ENCODE measurements at places on chromosomes 7 and 10. TPM values are rescaled to one million over a fixed set of nuclear protein-coding genes. Genes with fewer than 3 reads are reported as not detected.

The TEX36 gene
- total RNA-seq = not detected

The PAPOLB gene
- total RNA-seq = not detected

- H3K4me3 ChIP-seq = no peak overlapping the region
- H3K27ac ChIP-seq = no peak overlapping the region
Measured at GRCh38 chr7:29192323-29192722, 2.3 kb upstream of the CHN2 start.

DNA sequence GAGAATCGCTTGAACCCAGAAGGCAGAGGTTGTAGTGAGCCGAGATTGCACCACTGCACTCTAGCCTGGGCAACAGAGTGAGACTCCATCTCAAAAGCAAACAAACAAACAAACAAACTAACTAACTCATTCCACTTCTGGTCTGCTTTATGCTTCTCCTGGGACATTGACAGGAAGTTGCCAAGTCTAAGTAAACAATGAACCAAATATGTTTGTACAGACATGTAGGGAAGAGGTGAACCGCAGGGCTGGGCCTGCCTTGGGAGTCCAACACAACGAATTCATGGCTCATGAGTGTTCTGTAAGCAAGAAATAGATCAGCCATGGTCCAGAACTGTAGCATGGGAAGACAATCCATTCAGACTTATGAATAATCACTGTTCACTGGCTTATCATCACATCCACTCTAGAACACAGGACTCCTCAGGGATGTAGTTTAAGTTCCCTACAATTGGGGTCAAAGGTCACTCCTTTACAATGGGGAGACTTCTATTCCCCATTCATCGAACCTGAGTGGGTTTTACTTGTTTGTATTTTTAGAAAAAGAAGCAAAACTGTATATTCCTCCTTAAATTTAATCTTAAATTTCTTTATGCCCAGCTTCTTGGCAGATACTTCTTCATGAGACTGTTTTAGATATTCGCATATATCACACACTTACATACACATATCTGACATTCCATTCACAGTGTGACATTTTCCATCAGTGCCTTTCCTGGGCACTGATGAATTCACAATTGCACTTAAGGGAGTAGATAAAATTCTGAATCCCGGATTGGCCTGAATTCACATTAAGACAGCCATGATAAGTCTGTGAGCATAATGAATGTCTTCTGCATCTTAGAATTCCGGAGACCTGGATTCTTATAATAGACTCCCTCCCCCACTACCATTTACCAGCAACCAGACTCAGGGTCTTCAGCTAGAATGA lies 159.1 kb upstream of the EEPD1 start:
- no peak for DNase-seq
- no peak overlapping the region for H3K4me3 ChIP-seq
- no peak overlapping the region for H3K27ac ChIP-seq
- peaks cover 8% of the 10 kb centered on the region for H3K4me1 ChIP-seq
- H3K36me3 ChIP-seq = no peaks in the 10 kb centered on the region
- H3K27me3 ChIP-seq = no peaks in the 10 kb centered on the region

GRCh38 chr7:134042307-134042706 lies 84.8 kb upstream of the LRGUK start:
- no peaks in the 10 kb centered on the region for H3K27me3 ChIP-seq
- DNase-seq = no peak
- peaks cover 5% of the 10 kb centered on the region for H3K36me3 ChIP-seq

- DNase-seq = no peak
- H3K27ac ChIP-seq = no peak overlapping the region
- no peak overlapping the region for H3K4me3 ChIP-seq
- H3K4me1 ChIP-seq = peaks cover 21% of the 10 kb centered on the region
- peaks cover 13% of the 10 kb centered on the region for H3K36me3 ChIP-seq
Measured at GRCh38 chr7:77226357-77226839, 26.8 kb upstream of the FGL2 start.

DNA sequence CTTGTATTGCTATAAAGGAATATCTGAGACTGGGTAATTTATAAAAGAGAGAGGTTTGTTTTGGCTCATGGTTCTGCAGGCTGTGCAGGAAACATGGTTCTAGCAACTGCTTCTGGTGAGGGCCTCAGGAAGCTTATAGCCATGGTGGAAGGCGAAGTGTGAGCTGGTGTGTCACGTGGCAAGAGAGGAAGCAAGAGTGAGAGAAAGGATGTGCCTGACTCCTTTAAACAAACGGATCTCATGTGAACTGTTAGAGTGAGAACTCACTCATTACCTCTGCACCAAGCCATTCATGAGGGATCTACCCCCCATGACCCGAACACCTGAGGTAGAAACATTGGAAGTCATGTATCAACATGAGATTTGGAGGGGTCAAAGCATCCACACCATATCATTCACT lies 7.7 kb upstream of the ITPRIP start:
- H3K27me3 ChIP-seq = no peaks in the 10 kb centered on the region
- H3K4me1 ChIP-seq = peaks cover 12% of the 10 kb centered on the region
- H3K4me3 ChIP-seq = no peak overlapping the region

DNA sequence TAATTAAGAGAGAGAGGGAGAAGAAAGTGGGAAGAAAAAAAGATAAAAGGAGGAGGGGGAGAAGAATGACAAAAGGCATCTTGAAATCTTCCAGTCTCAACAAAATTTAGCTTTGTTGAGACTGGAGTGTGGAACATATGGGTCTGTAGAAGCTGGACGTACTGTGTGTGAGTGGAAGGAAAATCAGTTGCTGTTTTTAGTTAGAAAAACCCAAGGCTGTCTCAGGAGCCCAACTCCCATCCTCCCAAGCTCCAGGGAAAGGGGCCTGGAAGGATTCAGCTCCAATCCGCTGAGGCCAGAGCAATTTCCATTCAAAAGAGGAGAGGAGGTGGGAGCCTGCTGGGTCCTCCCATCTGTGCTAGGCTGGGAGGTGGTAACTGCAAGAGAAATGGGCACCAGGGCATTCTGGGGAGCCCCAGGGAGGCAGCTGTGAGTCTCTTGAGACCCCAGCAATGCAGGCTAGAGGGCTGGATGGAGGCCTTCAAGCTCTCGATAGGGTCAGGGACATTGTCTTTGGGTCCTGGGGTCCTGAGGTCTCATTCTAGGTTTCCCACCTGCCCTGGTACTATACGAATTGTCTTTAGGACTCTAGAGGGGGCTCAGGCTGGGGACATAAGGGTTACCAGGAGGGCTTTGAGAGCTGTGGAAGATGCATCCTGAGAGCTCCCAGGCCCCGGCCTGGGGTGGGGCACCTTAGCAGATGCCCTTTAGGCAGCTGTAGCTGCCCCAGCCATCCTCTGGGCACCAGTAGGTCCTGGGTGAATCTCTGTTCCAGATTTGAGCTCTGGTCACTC lies 21.4 kb downstream of the ADCYAP1R1 start:
- H3K27ac ChIP-seq = no peak overlapping the region
- DNase-seq = no peak
- H3K36me3 ChIP-seq = no peaks in the 10 kb centered on the region
- H3K4me3 ChIP-seq = no peak overlapping the region
- no peaks in the 10 kb centered on the region for H3K4me1 ChIP-seq

DNA sequence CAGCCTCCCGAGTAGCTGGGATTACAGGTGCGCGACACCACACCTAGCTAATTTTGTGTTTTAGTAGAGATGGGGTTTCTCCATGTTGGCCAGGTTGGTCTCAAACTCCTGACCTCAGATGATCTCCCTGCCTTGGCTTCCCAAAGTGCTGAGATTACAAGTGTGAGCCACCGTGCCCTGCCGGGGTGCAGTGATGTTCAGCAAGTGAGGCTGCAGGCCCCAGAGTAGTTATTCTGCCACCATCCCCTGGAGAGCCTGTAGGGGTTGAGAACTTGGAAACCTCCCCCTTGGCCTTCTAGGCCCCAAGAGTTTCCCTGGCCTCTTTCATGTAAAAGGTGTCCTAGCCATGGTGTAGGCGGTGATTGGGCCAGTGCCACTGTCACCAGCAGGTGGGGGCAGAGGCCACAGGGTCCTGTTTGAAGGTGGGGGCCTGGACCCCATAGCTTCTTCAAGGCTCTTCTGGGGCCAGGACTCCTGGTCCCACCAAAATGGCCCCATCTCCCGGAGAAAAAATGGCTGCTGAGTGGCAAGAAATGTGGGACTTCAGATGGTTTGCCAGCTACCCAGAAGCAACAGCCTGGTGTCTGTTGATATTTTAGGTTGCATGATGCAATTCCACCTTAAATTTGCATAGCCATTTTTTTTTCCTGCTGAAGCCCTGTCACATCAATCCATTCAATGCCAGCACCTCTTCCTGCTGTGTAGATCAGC lies 25.5 kb upstream of the INMT start:
- no peaks in the 10 kb centered on the region for H3K36me3 ChIP-seq
- peak; percentile 56 for DNase-seq
- H3K27ac ChIP-seq = peak overlapping the region; percentile 93
- H3K27me3 ChIP-seq = no peaks in the 10 kb centered on the region
- peaks cover 50% of the 10 kb centered on the region for H3K4me1 ChIP-seq

DNA sequence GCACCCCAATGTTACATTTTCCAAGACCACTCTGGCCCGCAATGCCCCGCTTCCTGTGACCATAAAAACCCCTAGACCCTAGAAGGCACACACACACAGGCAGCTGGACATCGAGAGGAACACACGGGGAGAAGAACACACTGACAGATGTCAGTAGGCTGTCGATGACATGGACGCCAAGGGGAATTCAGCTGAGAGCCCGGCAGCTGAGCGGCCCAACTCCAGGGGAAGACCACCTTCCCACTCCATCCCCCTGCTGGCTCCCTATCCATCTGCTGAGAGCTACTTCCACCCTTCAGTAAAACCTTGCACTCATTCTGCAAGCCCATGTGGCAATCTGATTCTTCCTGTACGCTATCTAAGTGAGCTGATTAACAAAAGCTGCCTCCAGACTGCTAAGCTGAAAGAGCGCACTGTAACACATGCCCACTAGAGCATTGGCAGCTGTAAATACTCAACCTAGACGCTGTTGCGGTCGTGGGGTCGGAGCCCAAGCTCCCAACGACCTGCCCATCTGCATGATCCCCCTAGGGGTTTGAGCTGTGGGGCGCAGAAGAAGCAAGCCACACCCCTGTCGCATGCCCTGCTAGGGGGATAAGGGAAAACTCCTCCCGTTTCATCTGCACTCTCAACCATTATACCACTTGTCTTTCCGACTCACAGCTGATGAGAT lies 843.6 kb upstream of the POT1 start:
- H3K27ac ChIP-seq = no peak overlapping the region
- H3K4me3 ChIP-seq = no peak overlapping the region
- H3K4me1 ChIP-seq = no peaks in the 10 kb centered on the region
- no peaks in the 10 kb centered on the region for H3K36me3 ChIP-seq
- H3K27me3 ChIP-seq = no peaks in the 10 kb centered on the region

DNA sequence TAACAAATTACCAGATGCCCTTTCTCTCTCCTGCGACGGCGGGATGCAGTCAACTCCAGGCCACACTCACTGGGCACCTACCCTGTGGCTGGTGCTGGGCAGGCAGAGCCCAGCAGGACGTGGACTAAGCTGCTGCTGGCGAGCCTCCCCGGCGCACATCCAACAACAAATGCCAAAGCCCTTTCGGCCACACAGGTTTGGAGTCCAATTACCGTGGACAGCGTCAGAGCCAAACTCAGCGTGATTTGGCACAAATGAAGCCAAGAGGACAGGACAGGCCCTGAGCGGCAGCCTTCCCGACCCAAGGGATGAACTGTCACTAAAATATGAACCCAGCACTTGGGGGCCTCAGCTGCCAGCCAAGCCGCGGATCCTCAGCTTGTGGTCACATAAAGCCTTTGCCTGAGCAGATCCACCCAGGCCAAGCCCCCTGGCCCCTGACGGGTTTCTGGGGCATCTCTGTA lies 28.4 kb downstream of the DAGLB start:
- H3K27ac ChIP-seq = no peak overlapping the region
- no peak for DNase-seq
- no peaks in the 10 kb centered on the region for H3K4me1 ChIP-seq
- peaks cover 24% of the 10 kb centered on the region for H3K36me3 ChIP-seq

DNA sequence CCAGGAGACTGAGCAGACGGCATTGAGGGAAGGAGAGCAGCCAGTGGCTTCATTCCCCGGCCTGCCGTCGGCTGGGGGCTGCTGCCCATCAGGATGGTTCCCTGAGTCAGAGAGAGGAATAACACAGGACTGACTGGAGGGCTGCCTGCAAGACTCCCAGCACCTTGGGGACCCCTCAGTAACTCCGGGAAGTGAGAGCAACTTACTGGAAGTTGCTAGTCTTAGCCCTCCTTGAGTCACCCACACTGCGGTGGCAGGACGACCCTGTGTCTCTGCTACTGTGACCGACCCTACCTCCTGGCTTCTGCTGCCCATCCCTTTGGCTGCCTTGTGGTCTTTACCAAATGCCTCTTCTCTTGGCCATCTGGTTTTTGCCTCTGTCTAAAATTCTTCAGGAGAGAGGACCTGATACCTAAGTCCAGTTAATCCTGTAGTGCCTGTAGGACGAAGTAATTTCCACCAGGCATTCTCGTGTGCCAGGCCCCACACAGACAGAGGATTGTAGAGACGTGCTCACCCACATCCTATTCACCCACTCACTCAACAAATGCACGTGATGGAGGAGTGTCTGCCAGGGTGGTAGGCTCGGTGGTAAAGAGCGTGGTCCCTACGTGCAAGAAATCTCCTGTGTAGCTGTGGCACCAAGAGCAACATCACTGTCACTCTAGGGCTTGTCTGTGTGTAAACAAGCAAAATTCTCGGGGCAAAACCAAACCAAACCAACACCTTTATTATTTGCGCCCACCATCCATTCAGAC lies 156.5 kb downstream of the PRKCQ start:
- no peaks in the 10 kb centered on the region for H3K27me3 ChIP-seq
- peak overlapping the region; percentile 77 for H3K27ac ChIP-seq
- H3K4me3 ChIP-seq = no peak overlapping the region
- DNase-seq = peak; percentile 42

The USP6NL gene
- total RNA-seq = 2.5 TPM

The PLEKHS1 gene
- total RNA-seq = not detected

GRCh38 chr10:43775384-43775783 lies 126.7 kb upstream of the ZNF32 start:
- peaks cover 2% of the 10 kb centered on the region for H3K27me3 ChIP-seq
- H3K27ac ChIP-seq = no peak overlapping the region
- H3K36me3 ChIP-seq = no peaks in the 10 kb centered on the region
- H3K4me3 ChIP-seq = no peak overlapping the region
- H3K4me1 ChIP-seq = peaks cover 10% of the 10 kb centered on the region

- peak; percentile 9 for DNase-seq
- H3K4me1 ChIP-seq = peaks cover 38% of the 10 kb centered on the region
- H3K27ac ChIP-seq = peak overlapping the region; percentile 98
- H3K4me3 ChIP-seq = peak overlapping the region; percentile 95
- H3K36me3 ChIP-seq = peaks cover 34% of the 10 kb centered on the region
Measured at GRCh38 chr7:90345595-90346335, 751 bp upstream of the GTPBP10 start.

- no peak for DNase-seq
- no peak overlapping the region for H3K27ac ChIP-seq
- H3K4me3 ChIP-seq = no peak overlapping the region
- no peaks in the 10 kb centered on the region for H3K36me3 ChIP-seq
- peaks cover 4% of the 10 kb centered on the region for H3K4me1 ChIP-seq
Measured at GRCh38 chr7:29401769-29402168, 161.9 kb upstream of the PRR15 start.

GRCh38 chr10:117419159-117419558 lies 43.9 kb upstream of the PDZD8 start:
- H3K27ac ChIP-seq = no peak overlapping the region
- DNase-seq = no peak
- peaks cover 3% of the 10 kb centered on the region for H3K27me3 ChIP-seq
- H3K36me3 ChIP-seq = peaks cover 1% of the 10 kb centered on the region
- H3K4me1 ChIP-seq = no peaks in the 10 kb centered on the region

Measured in activated CD8-positive, alpha-beta T cell treated with anti-CD3 and anti-CD28 coated beads for 36 hours (primary cell).